Endothelial cell of umbilical vein (primary cell): ENCODE measurements at places on chromosomes 4 and X.

- DNase-seq = peak; percentile 64
Measured at GRCh38 chrX:19739683-19740082, 147.7 kb downstream of the SH3KBP1 start.

GRCh38 chrX:19593690-19594089 lies 78.4 kb upstream of the MAP3K15 start:
- peak; percentile 52 for DNase-seq

- DNase-seq = no peak
Measured at GRCh38 chrX:2299871-2300270, 200.9 kb downstream of the DHRSX start.

GRCh38 chr4:1094336-1094690 lies 19.1 kb downstream of the RNF212 start:
- DNase-seq = no peak

DNA sequence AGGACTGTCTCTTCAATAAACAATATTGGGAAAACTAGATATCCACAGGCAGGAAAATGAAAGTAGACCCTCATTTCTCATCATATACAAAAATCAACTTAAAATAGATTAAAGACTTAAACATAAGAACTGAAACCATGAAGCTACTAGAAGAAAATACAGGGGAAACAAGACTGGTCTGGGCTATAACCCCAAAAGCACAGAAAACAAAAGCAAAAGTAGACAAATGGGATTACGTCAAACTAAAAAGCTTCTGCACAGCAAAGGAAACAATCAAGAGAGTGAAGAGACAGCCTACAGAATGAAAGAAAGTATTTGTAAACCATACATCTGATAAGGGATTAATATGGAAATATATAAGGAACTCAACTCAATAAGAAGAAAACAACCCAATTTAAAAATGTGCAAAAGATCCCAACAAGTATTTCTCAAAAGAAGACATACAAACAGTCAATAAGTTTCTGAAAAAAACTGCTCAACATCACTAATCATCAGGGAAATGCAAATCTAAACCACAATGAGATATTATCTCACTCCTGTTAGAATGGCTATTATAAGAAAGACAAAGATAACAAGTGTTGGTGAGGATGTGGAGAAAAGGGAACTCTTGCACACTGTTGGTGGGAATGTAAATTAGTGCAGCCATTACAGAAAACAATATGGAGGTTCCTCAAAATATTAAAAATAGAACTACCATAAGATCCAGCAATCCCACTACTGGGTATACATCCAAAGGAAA lies 325.3 kb upstream of the RASGEF1B start:
- no peak for DNase-seq

DNA sequence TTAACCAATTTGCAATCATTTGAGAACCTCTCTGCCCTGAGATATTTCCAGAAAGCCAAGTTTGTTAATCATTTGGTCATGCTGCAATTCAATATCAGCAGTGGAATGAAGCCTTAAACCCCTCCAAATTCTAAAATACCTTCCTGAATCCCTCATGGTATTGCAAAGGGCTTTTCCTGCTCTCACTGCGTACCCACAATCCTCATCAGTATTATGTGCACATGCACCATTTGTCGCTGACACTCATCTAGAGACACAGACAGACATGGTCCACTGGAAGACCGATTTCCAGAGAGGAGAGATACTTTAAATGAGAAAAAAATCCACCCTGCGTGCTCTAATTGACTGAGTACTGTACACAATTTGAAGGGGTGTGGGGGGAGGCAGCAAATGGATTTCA lies 104.4 kb downstream of the GPC3 start:
- DNase-seq = no peak

- peak; percentile 31 for DNase-seq
Measured at GRCh38 chrX:97895751-97896150, 1012.0 kb downstream of the RPA4 start.

DNA sequence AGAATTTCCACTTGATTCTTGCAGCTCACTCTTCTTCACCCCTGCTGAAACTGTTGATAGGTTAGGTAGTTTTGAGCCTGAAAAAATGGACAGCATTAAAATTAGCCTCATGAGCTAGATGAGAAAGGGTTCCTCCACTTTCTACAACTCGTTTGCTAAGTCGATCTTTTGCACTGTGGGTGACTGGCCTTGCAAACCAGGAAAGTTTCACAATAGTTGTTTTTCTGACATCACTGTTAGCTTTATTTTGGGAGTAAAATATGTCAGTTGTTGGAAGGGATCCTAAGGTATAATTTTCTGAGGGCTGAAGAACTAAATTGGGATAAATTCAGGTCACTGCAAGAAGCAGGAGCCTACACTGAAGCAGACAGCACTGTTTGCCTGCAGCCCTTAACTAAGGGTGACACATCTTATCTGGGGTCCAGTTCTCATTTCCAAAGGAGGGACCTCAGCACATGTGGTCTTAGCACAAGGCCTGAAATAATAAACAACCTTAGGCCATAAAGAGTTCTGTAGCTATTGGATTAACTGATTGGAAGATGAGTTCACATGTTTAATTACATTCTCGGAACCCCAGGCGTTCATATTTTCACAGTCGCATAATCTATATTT lies 29.1 kb downstream of the ANAPC4 start:
- DNase-seq = no peak

GRCh38 chr4:56861360-56861759 lies 39.9 kb upstream of the SPINK2 start:
- DNase-seq = no peak

GRCh38 chr4:171847751-171848150 lies 34.5 kb downstream of the GALNTL6 start:
- no peak for DNase-seq

- peak; percentile 18 for DNase-seq
Measured at GRCh38 chrX:30888526-30889146, 418 bp downstream of the TAB3 start.

- no peak for DNase-seq
Measured at GRCh38 chr4:118193421-118193820, 159.1 kb downstream of the NDST3 start.

- DNase-seq = peak; percentile 67
Measured at GRCh38 chr4:84503495-84504437, 4.7 kb upstream of the NKX6-1 start.

DNA sequence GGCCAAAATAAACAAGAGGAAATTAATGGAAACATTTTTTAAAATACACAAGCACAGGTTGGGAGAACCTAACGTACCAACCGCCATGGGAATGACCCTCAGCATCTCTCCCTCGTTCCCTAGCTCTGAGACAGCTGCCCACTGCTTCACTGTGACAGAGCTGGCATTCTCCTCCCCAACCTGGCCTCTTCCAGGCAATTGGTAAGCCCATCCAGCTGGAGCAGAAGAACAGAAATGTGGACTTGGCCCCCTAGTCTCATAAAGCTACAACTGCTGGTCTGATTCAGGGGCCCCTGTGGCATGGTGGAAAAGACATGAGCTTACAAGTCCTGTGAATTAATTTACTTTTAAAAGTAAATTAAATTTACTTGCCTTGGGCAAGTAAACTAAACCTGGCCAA lies 245.1 kb downstream of the PTTG2 start:
- no peak for DNase-seq

- no peak for DNase-seq
Measured at GRCh38 chrX:80282535-80282934, 137.7 kb upstream of the TENT5D start.

- peak; percentile 55 for DNase-seq
Measured at GRCh38 chr4:186936496-186937375, 213.1 kb upstream of the FAT1 start.

DNA sequence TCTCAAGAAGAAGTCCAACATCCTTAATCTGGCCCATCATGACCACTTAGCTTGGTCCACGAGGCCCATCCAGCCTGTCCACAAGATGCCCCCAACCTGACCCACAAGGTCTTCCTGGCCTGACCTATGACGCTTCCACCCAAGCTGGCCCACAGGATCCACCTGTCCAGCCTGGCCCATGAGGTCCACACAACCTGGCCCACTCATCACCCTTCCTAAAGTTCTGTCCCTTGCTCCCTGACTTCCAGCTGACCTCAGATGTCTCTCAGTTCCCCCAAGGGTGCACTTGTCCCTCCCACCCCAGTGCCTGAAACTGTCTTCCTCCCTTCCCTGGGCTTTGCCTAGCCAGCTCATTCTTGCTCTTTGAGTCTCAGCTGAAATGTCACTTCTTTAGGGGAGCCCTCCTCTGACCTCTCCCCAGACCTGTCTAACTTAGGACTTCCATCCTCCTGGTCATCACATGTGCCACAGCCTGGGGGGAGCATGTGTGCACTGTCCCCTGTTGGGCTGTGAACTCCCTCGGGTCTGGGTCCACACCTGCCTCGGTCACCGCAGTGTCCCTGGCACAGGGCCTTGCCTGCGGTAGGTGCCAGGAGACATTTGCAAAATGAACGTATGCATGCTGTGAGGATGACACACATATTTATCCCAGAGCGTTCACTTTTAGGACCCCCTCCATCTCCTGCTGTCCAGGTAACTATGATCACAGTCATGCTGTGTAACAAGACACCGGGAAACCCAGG lies 61.7 kb downstream of the EVC start:
- DNase-seq = no peak

DNA sequence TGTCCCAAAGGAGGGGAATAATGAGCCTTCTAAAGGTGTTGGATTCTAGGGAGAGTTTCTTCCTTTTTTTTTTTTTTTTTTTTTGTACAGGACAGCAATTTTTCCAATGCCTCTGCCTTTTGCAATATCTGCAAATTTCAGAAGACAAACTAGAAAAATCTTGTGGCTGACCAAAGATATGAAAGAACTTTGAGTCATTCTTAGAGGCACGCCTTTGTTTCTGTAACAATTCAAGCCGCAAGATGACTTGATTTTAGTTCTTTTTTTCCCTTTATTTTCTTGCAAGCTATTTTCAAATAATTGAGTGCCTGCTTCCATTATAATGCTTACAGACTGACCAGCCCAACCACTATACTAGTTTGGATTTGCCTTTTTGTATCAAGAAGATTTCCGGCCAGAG lies 47.6 kb upstream of the UXT start:
- no peak for DNase-seq

DNA sequence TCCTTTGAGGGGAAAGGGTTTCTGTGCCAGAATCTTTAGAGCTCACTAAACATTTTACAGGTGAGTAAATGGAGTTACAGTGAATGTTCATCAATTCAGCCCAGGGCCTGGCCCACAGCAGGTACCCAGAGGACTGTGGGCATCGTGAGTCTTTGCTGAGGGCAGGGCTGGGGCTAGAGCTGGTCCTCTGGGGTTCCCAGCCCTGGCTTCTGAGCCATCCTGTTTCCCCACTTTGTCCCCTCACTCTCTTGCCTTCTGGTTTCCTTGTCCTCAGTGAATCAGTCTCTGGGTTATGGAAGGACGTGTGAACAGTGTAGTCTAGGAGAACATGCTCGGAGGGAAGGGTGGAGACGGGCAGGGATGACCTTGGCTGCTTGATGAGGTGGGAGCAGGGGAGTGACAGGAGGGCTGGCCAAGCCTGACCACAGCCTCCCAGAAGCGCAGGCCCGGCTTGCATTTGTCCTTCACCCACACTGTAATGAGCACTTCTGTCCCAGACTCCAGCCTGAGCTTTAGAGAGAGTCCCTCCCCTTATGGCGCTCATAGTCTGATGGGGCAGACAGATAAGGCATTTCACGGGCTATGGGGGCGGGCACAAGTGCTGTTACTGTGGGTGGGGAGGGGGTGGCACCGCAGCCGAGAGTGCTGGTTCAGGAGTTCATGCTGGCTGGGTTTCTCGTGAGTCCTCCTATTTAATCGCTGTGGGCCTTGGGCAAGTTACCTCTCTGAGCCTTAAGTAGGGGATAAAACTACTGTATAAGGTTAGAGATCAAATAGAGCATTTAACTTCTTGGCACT lies 17.3 kb downstream of the TBC1D14 start:
- DNase-seq = no peak

DNA sequence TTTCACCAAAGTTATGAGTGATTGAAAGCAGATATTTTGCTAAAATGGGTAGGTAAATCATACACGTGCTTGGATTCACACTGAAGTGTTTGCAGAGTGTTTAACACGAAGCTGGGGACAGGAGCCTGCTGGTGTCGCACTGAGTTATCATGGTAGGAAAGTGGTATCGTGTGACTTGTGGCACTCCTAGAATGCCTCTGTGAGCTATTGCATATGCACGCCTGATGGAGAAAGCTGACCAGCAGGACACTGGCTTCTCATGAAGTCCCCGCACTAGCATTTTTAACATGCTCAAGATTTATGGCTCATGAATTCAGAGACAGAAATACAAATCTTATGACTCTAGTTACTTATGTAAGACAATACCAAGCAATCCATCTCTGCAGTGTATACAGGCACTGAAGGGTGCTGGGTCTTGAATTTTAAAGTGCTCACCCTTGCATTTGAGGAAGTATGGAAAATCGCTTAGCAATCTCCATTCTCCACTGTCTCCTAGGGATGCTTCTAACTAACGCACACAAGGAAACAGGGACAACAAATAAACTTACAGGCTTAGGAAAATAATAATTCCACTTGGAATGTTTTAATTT lies 19.8 kb downstream of the VCX3B start:
- DNase-seq = no peak

GRCh38 chr4:20317424-20317985 lies 65.8 kb downstream of the SLIT2 start:
- DNase-seq = no peak

- DNase-seq = no peak
Measured at GRCh38 chrX:8861908-8862307, 60.7 kb upstream of the FAM9A start.

DNA sequence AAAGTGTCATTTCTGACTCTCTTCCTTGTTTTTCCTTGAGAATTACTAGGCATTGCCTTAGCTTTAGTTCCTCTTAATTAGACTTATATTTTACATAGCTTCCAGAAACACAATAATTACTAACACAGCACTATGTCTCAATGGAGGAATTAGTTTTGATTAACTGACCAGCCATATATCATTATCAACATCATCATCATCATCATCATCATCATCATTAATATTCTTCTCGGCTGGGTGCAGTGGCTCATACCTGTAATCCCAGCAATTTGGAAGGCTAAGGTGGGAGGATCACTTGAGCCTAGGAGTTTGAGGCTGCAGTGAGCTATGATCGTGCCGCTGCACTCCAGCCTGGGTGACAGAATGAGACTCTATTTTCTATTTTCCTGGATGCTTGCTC lies 2.7 kb upstream of the SLC25A5 start:
- no peak for DNase-seq

DNA sequence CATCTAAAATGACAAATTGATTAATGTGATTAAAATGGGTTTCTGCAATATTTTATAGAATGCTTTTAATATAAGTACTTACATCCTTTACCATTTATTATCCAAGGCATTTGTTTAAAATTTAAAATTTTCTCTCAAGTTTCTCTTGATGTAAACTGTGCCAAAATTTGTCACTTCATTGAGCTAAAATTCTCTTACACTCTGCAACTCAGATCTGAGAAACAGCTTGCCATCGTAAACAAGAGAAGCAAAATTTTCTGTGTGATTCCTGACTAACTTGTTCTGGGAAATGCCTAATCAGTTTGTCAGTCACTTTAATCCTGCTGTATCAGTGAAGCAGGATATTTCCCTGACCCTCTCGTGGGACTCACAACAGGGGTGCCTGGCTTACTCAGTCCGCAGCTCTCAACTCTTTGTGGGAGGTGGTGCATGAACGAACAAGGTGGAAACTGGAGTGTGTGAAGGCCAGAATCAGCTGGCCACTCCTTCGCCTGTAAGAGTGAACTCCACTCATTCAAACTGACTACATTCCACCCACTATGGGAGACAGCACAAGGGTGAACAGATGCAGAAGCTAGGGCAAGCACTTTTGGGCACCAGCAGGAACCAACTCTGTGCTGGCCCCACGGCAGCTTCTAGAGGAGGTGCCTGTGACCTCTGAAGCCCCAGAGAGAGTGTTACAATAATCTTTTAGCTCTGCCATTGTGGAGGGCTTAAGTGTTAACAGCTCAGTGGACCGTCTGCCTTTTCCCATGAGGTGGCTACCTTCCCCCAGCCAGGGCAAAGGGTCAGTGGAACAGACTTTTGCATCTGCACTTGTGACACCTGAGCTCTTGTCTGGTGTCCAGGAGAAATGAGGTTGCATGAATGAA lies 349.4 kb downstream of the FAT4 start:
- DNase-seq = no peak
